ENCODE measurements at places on chromosomes 7 and 10. TPM values are rescaled to one million over a fixed set of nuclear protein-coding genes. Genes with fewer than 3 reads are reported as not detected.

The CPA1 gene
- not detected for total RNA-seq

The ENKUR gene
- 0.33 TPM for total RNA-seq

The CNNM1 gene
- total RNA-seq = 3.0 TPM

GRCh38 chr7:138618506-138618905, 82.7 kb downstream of the SVOPL start:
- no peak for DNase-seq

DNA sequence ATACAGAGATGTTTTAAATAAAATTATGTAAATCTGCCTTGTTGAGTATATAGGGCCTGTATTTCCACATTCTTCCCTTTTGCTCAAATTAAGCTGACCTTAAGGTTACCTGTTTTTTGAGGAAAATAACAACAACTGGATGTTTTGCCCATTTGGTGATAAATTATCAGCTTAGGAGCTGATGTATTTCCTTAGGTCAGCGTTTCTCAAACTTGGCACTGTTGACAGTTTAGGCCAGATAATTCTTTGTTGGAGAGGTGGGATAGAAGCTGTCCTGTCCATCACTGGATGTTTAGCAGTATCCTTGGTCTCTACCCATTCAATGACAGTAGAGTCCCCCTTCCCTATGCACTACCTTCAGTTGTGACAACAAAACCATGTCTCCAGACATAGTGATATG, 7.2 kb downstream of the GSTO2 start:
- no peak for DNase-seq

Data from Daoy (cell line).